Suppressor macrophage treated with lipopolysaccharide for 4 hours (primary cell): ENCODE measurements at places on chromosomes 6 and 20.

DNA sequence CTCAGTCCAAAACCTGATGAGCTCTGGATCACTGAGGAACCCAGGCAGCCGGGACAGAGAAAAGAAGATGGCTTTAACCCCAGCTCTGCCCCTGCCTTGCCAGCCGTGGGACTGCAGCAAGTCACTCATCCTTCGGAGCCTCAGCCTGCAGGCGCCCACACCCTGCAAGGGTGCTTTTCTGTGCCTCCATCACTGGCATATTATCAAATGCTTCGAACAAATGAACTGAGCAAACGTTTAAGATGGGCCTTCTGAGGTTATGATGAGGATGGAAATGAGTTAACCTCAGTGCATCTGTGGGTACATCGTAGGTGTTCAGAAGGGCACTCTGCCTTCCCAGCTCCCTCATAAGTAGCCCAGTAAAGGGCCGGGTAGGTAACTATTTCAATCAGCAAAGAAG lies 79.0 kb downstream of the NFATC2 start:
- DNase-seq, result no peak

- no peak for DNase-seq
Observed at GRCh38 chr20:12262747-12263146, 345.1 kb downstream of the BTBD3 start.

- peak; percentile 14 for DNase-seq
Observed at GRCh38 chr20:5734602-5735001, 15.6 kb upstream of the SHLD1 start.

DNA sequence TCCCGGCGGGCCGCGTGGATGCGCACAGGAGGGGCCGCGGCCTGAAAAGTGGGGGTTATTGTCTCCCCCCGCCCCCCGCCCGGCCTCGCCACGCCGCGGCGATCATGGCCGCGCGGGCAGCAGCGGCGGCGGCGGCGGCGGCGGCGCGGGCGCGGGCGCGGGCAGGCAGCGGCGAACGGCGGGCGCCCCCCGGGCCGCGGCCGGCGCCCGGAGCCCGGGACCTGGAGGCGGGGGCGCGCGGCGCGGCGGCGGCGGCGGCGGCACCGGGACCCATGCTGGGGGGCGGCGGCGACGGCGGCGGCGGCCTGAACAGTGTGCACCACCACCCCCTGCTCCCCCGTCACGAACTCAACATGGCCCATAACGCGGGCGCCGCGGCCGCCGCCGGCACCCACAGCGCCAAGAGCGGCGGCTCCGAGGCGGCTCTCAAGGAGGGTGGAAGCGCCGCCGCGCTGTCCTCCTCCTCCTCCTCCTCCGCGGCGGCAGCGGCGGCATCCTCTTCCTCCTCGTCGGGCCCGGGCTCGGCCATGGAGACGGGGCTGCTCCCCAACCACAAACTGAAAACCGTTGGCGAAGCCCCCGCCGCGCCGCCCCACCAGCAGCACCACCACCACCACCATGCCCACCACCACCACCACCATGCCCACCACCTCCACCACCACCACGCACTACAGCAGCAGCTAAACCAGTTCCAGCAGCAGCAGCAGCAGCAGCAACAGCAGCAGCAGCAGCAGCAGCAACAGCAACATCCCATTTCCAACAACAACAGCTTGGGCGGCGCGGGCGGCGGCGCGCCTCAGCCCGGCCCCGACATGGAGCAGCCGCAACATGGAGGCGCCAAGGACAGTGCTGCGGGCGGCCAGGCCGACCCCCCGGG lies 637 bp downstream of the ARID1B start:
- peak; percentile 56 for DNase-seq
